Stimulated activated CD4-positive, alpha-beta T cell treated with anti-CD3 and anti-CD28 coated beads, Interleukin-12 subunit alpha, Interleukin-12 subunit beta, amount 100 ng/mL, for 24 hours (primary cell): ENCODE measurements at places on chromosomes 4 and X.
A peak's percentile ranks its signal among the peaks of the same experiment; 100 is the strongest.

- no peak for DNase-seq
These were observed 493 bp downstream of the TCEAL5 start for GRCh38 chrX:103275947-103276567.

DNA sequence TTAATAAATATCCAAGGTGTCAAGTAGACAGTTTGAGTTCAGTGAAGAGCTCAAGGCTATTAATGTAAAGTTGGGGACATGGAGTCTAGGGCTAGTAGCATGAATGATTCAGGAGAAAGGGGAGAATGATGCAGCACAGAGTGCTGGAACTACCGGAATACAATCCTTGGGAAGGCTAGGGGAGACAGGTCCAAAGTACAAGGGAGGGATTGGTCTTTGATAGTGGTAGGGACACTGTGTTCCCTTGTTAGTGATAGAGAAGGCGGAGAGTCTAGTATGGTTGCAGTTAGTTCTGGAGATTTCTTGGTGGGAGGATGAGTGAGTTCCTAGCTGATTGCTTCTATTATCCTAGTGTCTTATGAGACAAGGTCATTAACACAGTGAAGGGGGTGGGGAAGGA lies 8.7 kb downstream of the GCNA start:
- DNase-seq = no peak

- DNase-seq = no peak
These were observed 3.8 kb upstream of the PITX2 start for GRCh38 chr4:110626532-110627153.

- no peak for DNase-seq
These were observed 28.8 kb downstream of the UVSSA start for GRCh38 chr4:1375761-1376322.

GRCh38 chrX:82765811-82766210 lies 742.3 kb upstream of the POU3F4 start:
- no peak for DNase-seq

GRCh38 chr4:123786163-123786915 lies 389.7 kb downstream of the SPRY1 start:
- DNase-seq = no peak

- no peak for DNase-seq
These were observed 237.4 kb downstream of the STIM2 start for GRCh38 chr4:27098034-27098433.

GRCh38 chrX:12301288-12301687 lies 163.0 kb downstream of the FRMPD4 start:
- DNase-seq = no peak

DNA sequence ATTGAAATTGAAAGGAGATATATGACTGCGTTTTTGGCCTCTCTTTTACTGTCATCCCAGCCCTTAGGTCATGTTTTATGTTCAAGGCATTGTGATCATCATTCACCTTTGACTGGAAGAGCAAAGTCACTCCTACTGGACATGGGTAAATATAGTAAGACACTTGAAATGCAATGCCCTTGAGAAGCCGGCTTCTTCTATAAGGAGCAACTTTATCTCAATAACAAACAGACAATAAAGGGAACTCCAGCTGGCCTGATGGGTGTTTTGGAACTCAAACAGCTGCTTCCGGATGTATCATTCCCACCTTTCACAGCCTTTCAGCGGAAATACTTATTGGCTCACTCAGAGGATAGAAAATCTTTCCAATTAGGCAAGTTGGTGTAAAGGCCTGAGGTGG lies 65.1 kb upstream of the C4orf54 start:
- no peak for DNase-seq

DNA sequence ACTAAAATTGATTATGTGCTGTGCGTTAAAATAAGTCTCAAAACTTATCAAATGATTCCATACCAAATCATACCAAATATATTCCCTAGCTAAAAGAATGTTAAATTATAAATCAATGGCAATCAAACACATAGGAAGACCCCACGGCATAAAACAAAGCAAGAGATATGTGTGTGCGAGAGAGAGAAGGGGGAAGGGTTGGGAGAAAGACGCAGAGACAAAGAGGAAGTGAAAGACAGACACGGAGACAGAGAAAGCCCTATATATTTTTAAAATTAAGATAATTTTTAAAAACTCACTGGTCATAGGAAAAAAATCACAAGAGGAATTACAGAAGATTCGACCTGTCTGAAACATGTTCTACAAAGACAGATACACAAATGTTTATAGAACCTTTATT lies 371.4 kb downstream of the NLGN4X start:
- DNase-seq = no peak

GRCh38 chrX:150269605-150270254 lies 93.4 kb upstream of the MAMLD1 start:
- no peak for DNase-seq

DNA sequence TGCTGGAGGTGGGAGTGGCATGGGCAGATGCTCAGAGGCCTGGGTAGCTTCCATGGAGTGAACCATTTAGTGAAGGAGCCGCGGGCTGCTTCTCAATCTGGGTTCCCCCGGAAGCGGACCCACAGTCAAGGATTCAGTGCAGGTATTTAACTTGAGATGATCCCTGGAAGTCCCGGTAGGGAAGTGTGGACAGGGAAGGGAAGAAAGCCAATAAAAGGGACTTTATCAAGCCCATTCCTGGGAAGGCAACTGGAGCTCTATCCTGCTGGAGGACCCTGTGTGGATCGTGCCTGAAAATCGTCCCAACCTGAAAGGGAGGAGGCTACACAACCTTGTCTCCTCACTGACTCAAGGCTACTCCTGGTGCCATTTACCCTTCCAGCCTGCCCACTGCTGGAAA lies 76.9 kb downstream of the DHX15 start:
- DNase-seq = no peak

- no peak for DNase-seq
These were observed 181.3 kb upstream of the STK26 start for GRCh38 chrX:131841496-131842437.

DNA sequence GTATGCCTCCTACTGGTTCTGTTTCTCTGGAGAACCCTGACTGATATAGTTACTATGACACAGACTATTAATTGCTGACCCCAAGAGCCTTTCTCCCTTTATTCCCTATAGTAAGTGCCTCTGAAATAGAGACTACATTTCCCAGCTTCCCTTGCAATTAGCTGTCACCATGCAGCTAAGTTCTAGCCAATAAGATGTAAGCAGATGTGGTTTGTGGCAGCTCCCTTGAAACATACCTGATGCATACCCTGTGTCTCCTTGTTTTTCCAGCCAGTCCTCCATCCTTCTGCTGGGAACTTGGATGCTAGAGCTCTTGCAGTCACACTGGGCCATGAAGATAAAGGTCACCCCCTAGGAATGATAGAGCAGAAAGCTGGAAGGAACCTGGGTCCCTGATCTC lies 9.7 kb upstream of the TMEM165 start:
- no peak for DNase-seq

- DNase-seq = no peak
These were observed 55.2 kb downstream of the DOCK11 start for GRCh38 chrX:118550792-118551191.

- no peak for DNase-seq
These were observed 100.5 kb upstream of the PCDH7 start for GRCh38 chr4:30619679-30620078.

GRCh38 chrX:118114971-118115370 lies 1.6 kb downstream of the KLHL13 start:
- DNase-seq = no peak

DNA sequence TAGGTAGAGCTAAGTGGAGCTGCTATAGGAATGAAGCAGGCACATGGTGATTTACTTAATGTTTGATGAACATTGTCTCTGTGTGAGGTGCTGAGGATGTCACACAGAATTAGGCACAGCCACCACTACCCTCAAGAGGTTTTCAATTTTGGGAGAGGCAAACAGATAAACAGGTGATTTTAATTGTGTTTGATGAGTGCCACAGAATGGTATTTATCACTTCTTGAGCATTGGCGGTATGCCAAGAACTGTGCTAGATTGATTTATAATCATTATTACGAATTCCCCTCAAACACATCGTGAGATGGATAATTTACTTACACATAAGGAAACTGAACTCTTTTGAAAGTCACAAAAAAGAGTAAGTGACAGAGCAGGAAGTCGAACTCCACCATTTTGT lies 74.8 kb downstream of the FREM3 start:
- DNase-seq = no peak

DNA sequence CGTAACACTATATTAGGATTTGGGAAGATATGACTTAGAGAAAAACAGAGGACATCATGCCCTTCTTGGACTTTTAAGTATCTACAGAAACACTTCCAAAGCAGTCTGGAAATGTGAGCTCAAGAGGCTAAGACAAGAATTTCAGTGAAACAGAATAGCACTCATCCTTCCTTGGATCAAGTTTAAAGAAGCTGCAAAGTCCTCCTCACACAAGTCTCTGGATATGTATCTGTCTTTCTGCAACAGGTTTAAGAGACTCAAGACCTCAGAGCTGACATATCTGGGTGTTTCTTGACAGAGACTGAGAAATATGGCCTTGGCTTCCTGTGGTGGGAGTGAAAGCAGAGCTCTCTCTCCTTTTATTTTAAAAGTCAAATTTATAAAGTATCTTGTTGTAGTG lies 82.5 kb upstream of the GIMD1 start:
- DNase-seq = no peak

DNA sequence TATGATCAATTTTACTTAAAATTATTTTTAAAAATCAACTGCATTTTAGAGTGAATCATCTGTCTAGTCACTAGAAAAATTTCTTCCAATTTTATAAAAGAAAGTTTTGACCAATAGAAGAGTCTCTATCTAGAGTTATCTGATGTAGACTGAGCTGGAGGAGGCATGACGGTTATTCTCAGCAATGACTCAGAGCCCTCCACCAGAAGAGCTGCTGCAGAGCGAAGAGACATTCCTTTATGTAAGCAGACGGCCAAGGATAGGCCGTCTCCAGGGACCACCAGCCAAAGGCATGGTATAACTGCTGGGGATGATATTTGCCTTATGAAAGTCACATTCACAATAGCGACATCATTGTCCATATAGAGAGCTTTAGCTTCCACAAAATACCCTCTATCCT lies 23.0 kb downstream of the LDB2 start:
- no peak for DNase-seq

- no peak for DNase-seq
These were observed 124.9 kb downstream of the KDM6A start for GRCh38 chrX:44997888-44998287.

- no peak for DNase-seq
These were observed 473.8 kb downstream of the IL15 start for GRCh38 chr4:142110136-142110535.

- DNase-seq = no peak
These were observed 11.4 kb downstream of the RNF150 start for GRCh38 chr4:141121768-141122454.

DNA sequence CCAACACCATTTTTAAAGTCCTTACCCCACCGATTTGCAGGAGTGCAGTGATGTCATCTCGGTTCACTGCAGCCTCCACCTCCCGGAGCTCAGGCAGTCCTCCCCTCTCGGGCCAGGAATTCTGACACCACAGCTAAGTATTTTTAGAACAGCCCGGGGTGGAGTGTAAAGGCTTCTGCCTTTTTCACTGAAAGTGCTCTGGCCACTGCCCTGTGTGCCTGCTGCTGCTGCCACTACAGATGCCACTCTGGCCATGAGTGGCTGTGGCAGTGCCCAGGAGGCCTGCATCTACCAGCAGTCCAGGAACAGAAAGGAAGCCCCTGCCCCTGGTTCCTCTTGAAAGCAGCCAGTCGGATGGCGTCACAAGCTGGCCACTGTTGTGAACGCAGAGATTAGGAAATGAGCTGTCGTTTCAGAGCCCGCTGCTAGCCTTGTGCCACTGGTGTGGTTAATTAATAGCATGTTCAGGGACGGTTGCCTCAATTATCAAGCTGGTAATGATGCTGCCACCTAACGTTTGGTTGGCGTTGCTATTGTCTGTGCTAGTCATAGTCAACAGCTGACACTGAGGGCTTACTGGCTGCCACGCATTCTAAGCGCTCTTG lies 23.6 kb upstream of the TBC1D14 start:
- no peak for DNase-seq

- no peak for DNase-seq
These were observed 5.3 kb upstream of the OTC start for GRCh38 chrX:38347136-38347535.

GRCh38 chr4:102687373-102687981 lies 73.3 kb downstream of the MANBA start:
- DNase-seq = no peak

DNA sequence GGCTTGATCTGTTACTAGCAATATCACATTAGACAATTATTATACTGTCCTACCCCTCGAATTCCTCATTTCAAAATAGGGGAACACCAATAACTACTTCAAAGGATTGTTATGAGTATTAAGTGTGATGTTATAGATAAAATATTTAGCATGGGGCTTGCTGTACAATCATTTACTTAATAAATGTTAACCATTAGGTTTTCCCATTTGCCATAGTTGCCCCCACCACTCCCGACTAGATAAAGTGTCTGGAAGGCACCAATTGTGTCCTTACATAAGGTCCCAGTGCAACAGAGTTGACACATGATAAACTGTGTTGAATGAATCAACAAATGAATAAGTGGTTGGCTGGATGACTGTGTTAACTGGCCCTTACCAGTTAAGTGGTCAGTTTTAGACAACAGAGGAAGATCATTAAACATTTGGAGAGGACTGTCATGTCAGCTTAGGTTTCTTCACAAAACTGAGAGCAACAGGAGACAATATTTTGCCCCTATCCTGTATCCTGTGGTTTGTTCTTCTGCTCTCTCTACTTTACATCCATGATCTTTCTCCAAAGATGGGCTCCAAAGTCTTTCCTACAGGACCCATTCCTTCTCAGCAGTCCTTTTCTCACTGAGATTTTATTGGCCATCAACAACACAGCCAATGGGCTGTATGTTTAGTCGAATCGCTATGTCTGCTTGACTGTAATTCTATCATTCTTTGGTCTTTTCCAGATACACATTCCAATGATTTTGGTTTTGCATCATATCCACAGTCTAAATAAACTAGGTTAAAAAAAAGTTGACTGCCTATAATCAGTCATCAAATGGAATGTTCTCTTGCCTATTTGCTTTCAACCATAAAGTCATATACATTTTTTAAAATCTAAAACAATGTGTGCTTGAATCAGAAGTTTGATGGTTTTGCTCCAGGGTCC lies 74.4 kb downstream of the RNF150 start:
- no peak for DNase-seq

DNA sequence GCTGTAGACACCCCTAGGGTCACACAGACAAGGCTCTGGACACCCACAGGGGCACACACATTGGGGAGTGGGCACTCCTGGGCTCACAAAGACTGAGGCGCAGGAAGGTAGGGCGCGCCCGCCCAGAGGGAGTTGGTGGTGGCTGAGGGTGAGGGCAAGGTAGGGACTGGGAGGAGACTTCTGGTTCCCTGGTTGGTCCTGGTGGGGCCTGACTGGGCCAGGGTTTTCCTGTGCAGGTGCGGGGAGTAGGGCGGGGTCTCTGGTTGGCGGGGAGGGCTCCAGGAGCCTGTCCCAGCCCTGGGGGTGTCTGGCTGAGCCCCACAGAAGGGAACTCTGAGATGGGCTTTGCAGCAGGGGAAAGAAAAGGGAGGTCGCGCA lies 6.7 kb upstream of the WAS start:
- no peak for DNase-seq

GRCh38 chrX:70030301-70030767 lies 19.4 kb downstream of the AWAT2 start:
- DNase-seq = peak; percentile 6
